Cardiac atrium fibroblast (primary cell): ENCODE measurements at places on chromosomes 3 and 15. TPM values are rescaled to one million over a fixed set of nuclear protein-coding genes. Genes with fewer than 3 reads are reported as not detected.

The TPRG1 gene
- total RNA-seq: 5.8 TPM in 1 of 2 replicates, not detected in the other

The TRH gene
- not detected in 2 replicates for total RNA-seq

The PLXNB1 gene
- total RNA-seq: 9.2 and 20.9 TPM in 2 replicates

The LIPH gene
- total RNA-seq: 5.2 and 6.5 TPM in 2 replicates

The CHDH gene
- total RNA-seq: under 0.01 TPM in 1 of 2 replicates, not detected in the other

The ST3GAL6 gene
- 10.7 and 20.6 TPM in 2 replicates for total RNA-seq
